Activated CD4-positive, alpha-beta memory T cell treated with anti-CD3 and anti-CD28 coated beads for 36 hours (primary cell): ENCODE measurements at places on chromosomes 4 and X.

- peak overlapping the region; percentile 98 for H3K4me3 ChIP-seq
- H3K27ac ChIP-seq: peak overlapping the region; percentile 97
- peaks cover 53% of the 10 kb centered on the region for H3K4me1 ChIP-seq
- H3K27me3 ChIP-seq: no peaks in the 10 kb centered on the region
- H3K36me3 ChIP-seq: peaks cover 41% of the 10 kb centered on the region
These were observed 527 bp downstream of the NOA1 start for GRCh38 chr4:56976837-56977320.

GRCh38 chr4:158966091-158966490, 136.8 kb upstream of the RAPGEF2 start:
- H3K36me3 ChIP-seq: no peaks in the 10 kb centered on the region
- no peak overlapping the region for H3K27ac ChIP-seq
- no peaks in the 10 kb centered on the region for H3K4me1 ChIP-seq
- DNase-seq: no peak
- H3K27me3 ChIP-seq: peaks cover 6% of the 10 kb centered on the region

DNA sequence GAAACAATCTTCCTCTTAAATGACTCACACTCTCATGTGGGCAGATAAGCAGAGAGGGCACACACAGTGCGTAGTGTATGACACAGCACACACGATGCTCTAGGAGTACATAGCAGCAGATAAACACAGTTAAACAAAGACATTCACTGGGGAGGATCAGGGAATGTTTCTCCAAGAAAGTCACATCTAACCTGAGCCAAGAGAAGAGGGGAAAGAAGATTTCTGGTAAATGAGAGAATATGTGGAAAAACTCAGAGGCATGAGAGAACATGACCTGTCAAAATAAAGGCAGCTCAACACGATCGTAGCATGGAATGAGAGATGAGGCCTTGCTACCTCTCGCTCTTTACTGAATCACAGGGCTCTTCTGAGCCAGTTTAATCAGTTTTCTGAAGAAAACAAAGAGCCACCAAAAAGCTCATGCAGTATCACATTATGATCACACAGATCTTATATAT, 251.0 kb downstream of the ANK2 start:
- no peak overlapping the region for H3K27ac ChIP-seq
- no peaks in the 10 kb centered on the region for H3K36me3 ChIP-seq
- peaks cover 7% of the 10 kb centered on the region for H3K27me3 ChIP-seq
- H3K4me3 ChIP-seq: no peak overlapping the region
- peaks cover 4% of the 10 kb centered on the region for H3K4me1 ChIP-seq

GRCh38 chrX:85003655-85004244, at the start of gene APOOL:
Gene APOOL (plus strand): TSS chrX:85003877. CDS start chrX:85003913, 36 bp downstream.
- H3K36me3 ChIP-seq: no peaks in the 10 kb centered on the region
- peak within 1 kb of the TSS; percentile 65 for H3K27ac ChIP-seq
